ENCODE measurements at places on chromosomes 5 and 9.

- DNase-seq: no peak
These were observed 52.2 kb upstream of the DHFR start for GRCh38 chr5:80706835-80707447.

- no peak for DNase-seq
These were observed at the start of gene BNC2 for GRCh38 chr9:16870596-16871335. TSS of gene BNC2 (minus strand) at chr9:16870670. CDS start at chr9:16870648, 22 bp downstream.

DNA sequence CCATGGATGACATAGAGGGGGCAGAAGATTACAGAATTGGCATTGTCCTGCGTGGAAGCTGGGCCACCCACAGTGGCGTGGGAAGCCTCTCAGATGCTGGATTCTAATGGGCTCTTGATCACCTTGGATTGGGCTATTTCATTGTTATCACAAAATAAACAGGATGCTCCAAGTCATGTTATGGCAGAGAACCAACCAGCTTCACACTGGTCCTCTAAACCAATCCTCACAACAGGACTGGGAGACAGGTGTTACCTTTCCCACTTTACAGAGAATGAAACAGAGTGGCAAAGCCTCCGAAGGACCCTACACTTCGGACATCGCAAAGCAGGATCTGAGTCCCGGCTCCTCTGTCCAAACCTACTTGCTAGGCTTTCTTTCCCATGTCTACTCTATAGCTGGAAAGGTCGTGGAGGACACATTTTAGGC, 455 bp upstream of the SMIM3 start:
- no peak for DNase-seq

DNA sequence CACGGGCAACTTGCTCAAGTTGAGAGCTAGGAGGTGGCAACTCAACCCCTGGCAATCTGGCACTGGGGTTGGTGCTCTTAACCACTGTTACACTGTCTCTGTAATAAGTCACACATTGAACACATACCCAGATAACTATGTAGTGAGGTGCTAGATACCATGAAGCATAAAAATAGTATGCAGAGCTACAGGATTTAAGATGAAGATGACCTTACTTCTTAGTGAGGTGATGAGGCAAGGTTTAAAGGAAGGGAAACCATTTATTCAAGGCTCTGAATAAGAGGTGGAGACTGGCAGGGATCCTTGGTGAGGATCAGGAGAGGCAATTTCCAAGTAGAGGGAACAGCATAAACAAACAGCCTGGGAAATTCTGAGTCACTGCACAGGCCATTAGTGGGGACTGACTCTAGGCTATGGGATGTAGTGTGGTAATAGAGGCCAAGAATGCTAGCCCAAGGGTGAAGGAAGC, 67.6 kb upstream of the NR3C1 start:
- no peak for DNase-seq

DNA sequence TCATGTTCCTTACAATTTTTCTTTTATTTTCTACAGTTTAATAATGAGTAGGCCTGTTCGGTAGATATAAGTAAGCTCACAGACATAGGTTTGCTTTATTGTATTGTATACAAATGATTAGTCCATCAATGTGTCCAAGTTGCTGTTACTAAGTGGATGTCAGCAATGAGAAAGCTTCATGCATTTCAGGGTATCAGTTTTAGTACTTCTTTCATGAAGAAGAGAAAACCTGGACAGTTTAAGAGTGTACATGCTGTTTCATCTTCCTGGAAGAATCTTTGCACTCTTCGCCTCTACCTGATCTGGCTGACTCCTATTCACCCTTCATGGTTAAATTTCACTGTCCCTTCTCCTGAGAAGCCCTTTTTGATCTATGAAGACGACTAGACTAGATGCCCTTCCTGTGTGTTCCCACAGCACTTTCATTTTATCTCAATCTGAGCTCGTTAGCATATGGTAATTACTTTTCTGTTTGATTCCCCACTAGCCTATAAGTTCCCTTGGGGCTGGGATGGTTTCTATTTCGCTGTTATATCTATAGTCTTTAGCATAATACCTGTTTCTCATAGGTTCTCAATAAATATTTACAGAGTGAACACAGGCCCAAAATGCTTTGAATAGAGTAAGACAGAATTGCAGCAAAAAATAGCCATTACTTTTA, 70.7 kb downstream of the CETN3 start:
- no peak for DNase-seq

DNA sequence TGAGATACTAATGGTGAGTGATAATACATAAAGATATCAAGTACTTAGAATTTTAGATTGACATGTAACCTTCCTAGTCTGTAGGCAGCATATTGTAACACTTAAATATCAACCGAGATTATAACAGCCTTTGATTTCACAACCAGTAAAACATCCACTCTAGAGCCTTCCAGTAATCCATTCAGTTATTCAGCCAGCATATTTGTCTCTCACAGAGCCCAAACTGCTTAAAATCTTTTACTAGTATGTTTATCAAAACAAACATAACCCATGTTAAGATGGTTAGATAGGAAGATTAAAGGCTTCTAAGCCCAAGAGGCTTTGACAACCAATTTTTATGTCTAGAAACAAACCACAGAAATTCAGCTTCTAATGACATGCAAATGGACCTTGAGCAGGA, 177.9 kb upstream of the FST start:
- DNase-seq: no peak

- DNase-seq: no peak
These were observed 24.9 kb upstream of the GADD45G start for GRCh38 chr9:89579741-89580385.

DNA sequence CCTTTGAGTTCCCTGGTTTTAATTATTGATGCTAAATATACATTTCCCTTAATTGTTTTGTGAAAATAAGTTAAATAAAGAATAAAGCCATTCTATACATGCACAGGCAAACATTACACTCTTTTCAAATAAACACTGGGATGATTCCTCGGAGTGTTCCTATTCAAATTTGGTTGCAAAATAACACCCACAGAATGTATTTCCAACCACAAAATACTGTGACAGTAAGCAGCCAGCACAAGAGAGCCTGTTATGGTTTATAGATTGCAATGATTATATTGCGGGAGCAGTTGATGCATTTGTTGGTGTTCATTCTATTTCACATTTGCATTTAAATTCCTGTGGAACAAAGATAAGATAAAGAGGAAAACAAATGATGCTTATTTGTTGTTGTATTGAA, 632.6 kb upstream of the WWC1 start:
- no peak for DNase-seq

DNA sequence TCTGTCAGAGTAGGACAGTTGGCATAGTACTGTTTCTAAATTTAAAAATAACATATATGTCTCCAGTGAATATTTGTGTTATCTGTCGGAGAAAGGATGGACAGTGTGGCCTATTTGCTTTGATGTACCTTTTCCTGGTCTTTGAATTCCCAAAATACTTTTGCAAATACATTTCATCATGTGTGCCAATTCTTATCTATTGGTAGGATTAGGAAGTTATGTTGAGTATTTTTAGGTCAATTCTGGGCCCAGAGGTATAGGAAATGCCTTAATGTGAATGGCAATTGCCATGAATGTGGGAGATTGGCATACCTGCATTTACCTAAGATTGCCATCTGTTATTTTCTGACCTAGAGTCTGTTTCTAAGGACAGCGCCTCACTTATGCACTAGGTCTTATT, 5.8 kb downstream of the FOCAD start:
- DNase-seq: no peak

DNA sequence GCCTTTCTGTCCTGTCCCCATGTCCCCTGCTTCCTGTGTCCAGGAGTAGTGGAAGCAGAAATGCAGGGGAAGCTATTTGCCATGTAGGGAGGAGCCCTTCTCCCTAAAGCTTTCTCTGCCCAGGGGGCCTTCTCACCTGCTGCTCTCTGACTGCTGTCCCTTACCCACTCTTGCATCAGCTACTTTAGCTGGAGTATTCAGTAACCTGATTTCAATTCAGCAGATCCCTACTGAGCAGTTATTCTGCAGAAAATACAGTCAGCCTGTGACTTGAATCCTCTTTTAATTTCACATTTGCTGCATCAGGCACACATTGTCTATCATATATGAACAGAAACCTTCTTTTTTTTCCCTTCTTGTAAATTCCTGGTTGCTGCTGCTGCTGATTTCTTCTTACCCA, 90.4 kb downstream of the MVB12B start:
- DNase-seq: no peak

DNA sequence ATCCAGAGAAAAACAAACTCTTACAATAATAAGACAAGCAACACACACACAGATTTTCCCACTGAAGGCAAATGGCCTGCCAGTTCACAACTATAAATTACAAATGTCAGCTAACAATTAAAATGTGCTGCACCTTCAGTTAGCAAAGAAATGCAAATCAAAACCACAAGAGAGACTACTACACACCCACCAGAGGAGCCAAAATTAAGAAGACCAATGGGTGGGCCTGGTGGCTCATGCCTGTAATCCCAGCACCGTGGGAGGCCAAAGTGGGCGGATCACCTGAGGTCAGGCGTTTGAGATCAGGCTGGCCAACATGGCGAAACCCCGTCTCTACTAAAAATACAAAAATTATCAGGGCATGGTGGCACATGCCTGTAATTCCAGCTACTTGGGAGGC, 15.1 kb upstream of the IPPK start:
- no peak for DNase-seq

GRCh38 chr9:73166468-73166867, 14.8 kb downstream of the ANXA1 start:
- no peak for DNase-seq

DNA sequence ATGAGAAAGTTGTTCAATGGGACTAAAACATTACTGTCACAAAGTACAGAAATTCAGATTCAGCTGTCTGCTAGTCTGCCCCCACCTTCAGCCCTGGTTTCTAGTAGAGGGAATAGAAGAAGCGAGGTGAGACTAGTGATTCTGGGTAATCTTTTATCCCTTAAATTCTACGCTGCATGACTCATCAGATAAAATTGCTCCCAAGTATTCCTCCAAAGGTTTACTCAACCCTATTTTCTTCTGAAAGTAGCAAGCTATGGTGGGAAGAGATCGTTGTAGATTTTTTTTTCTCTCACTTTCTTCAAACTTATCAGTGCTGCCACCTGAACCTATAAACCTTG, 318.9 kb upstream of the RIOK2 start:
- DNase-seq: no peak

GRCh38 chr5:144195448-144195847, 24.8 kb downstream of the KCTD16 start:
- no peak for DNase-seq

DNA sequence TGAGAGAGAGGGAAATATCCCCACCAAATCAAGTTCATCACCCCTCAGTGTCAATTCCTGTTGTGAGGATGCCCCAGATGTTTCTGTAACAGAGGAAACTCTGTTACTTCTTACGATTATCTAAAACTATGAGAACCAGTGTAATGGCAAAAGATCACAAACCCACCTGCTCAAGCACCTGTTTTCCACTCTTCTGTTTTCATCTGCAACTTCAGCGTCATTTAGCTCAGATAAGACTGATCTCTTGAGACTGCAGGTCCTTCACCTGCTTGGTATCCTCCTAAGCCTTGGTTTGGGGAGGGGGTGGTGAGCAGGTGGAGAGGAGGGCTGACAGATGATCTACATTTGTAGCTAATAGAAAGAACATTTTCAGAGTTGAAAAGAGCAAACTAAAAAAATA, 229.3 kb downstream of the SLF1 start:
- no peak for DNase-seq

- DNase-seq: no peak
These were observed 155.5 kb upstream of the RAD23B start for GRCh38 chr9:107127608-107128007.

DNA sequence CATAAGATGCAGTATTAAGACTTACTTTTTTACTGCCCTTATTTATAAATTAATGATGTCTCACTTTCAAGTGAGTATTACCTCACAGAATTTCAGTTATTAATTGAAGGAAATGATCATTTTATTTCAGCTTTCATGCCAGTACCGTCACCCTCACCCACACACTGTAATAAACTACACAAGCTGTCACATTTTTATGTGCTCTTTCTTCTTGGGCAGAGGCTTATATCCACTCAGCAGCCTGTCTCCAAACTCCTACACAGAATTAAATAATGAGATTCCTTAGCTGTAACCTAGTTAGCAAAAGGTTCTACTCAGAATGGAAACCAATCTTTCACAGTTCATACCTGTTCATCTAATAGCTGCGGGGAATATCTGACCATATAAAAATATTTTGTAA, 1915.8 kb upstream of the CDH6 start:
- DNase-seq: no peak

DNA sequence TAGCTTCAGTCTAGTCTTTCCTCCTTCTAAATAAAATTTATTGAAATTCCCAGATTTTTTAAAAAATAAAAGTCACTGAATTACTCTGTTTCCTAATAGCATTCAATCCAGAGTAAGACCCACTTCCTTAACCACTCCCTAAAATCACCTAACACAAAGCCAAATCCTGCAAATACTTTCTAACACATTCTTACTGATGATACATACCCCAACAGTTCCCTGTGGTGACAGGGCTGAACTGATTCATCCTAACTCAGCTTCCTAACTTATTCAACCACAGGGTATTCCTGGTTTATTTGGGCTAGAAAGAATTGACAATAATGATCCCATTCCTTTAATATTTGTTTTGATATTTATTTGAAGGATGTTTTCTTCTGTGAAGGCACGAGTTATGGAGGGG, 40.7 kb upstream of the ZNF300 start:
- DNase-seq: no peak

- no peak for DNase-seq
These were observed 383.4 kb downstream of the TMEM38B start for GRCh38 chr9:106077731-106078130.

DNA sequence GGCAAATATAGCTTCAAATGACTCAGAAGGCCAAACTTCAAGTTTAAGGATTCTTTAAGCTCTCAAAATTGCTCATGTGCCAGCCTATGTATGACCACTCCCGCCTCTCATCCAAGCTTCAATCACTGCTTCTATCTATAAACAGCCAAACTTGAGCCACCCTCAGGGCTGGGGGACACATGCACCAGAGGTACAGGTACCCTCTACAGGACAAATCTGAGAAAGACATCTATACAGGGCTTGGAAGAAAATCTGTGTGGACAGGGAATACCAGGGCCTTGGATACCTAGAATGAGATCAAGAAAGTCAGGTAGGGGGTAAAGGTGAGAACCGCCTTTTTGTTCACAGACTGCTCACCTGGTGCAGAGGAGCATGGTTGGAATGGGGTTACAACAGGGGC, 217.9 kb downstream of the ATPSCKMT start:
- DNase-seq: no peak
